Posterior vena cava (tissue), 2 donors: ENCODE measurements at places on chromosomes 2 and 18. TPM values are rescaled to one million over a fixed set of nuclear protein-coding genes. Genes with fewer than 3 reads are reported as not detected.

- DNase-seq = no peak
Measured at GRCh38 chr2:130183512-130184373, 1.7 kb downstream of the MZT2B start.

DNA sequence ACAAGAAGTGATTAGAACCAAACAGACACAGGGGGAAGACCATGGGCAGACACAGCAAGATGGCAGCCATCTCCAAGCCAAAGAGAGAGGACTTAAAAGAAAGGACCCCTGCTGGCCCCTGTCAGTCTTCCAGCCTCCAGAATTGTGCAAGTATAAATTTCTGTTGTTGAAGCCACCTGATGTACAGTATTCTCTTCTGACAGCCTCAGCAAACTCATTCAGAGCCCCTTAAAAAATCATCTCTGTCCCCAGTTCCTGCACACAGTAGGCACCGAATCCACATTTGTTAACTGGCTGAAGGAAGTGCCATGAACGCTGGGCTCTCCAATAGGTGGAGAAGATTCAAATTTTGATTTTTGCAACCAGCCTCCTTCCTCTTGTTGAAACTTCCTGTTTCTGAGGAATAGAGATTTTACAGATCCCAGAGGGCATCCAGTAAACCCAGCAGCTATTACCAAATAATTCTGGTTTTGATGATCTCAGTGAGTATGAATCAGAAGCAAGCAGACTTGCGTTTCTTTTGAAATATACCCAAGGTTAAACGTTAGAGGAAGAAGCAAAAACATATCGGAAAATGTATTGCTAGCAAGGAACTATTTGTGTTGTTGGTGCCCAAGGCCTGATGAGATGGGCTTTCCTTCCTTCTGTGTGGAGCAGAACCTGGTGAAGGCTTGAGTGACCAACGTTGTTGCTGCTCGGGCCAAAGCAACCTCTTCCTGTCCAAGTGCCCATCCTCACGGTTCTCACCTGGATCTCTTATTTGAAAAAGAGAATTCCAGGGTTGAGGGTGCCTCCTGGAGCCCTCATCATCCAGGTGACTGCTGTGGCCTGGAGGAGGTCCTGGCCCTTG is 47.7 kb upstream of the PLB1 start:
- no peak for DNase-seq

- peak; percentile 80 for DNase-seq
Measured at GRCh38 chr2:39737661-39738060, 41.4 kb downstream of the THUMPD2 start.

- no peak for DNase-seq
Measured at GRCh38 chr2:50820176-50820575, 211.8 kb downstream of the NRXN1 start.

- no peak for DNase-seq
Measured at GRCh38 chr2:54176577-54176976, 61.2 kb downstream of the ACYP2 start.

The C2orf78 gene
- total RNA-seq = not detected

GRCh38 chr18:53486296-53486695 is 738.2 kb downstream of the MBD2 start:
- DNase-seq = no peak

DNA sequence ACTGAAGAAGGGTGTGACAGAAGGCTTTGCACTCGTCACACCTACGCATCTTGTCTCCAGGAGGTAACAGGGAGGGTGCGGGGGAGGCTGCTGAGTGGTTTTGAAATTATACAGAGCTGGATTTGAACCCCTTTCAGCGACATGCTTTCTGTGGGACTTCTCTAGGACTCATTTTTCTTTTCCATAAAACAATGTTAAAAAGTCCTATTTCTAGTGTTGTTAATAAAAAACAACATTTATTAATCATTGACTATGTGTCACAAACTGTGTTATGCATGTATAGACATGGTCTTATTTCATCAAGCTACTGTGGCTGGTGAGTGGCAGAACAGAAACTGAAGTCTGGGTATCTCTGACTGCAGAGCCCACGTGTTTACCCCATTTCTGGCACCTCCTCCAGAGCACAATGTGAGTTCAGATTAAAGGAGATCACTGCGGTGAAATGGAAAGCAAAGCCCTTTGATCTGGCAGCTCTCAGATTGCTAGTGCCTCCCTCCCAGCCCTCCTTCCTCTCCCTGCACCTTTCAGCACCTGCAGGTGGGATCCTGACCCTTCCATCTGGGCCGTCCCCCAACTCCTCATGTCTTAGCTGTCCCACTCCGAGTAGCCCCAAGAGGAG is 315.5 kb upstream of the MYT1L start:
- no peak for DNase-seq

The TMEM163 gene
- total RNA-seq = 0.19 TPM

The ZNF521 gene
- total RNA-seq = 29.0 TPM

The ROCK1 gene
- total RNA-seq = 143 TPM

The FANCL gene
- 17.9 TPM for total RNA-seq

GRCh38 chr2:32960238-32960637 is 13.5 kb downstream of the LTBP1 start:
- DNase-seq = no peak

- DNase-seq = no peak
Measured at GRCh38 chr2:74130211-74130995, 17.3 kb downstream of the BOLA3 start.

- DNase-seq = peak; percentile 50
Measured at GRCh38 chr2:25383806-25384205, 42.1 kb upstream of the DNMT3A start.

DNA sequence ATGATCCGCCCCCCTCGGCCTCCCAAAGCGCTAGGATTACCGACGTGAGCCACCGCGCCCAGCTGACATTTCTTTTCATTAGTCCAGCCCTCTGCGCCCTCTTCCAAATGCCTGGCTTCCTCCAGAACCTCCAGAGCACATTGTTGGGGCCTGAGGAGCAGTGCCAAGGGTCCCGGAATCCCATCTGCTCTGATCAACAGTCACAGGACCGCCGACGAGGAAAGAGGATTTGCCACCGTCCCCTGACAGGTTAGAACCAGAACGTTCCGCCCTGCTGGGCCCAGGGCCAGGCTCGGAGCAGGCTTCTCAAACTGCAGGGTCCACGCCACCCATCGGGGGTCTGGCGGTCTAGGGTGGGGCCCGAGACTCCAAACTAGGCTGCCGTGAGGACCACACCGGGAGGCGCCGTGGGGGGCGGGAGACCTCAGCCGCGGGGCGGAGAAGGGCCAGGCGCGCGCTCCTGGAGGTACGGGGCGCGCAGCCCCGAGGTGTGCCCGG is 36.9 kb upstream of the ITM2C start:
- DNase-seq = peak; percentile 81

DNA sequence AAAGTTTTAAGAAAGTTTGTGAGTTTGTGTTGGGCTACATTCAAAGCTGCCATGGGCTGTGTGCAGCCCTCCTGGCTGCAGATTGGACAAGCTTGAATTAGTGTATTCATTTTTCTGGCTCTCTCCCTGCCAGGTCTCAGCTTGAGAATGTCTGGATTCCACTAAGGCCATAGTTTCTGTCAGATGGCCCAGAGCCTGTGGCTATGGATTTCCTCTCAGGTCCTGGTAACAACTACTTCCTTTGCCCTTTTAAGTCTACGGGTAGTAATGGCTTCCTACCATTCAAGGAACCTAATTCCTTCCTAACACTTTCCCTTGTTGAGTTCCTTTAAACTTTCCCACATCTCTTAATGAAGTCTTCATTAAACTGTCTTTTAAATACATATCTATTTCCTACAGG is 24.3 kb upstream of the PSMD14 start:
- DNase-seq = no peak

DNA sequence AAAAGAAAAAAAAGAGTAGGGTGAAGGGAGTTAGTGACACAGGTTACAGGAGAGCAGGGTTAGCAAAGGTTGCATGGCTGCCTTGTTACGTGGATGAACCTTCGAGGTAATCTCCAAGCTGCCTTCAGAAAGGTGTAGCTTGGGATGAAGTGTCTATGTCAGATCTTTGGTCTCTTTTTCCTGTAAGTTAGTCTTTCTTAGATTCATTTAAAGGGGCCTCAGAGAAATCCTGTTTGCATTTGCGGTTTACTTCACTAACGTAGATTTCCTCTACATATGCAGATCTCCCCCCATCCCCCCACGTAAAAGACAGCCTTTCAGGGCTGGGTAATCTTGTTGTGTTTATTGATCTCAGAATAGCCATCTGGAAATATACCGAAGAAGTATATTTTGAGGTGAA is 83.7 kb downstream of the MTA3 start:
- no peak for DNase-seq

The BMP10 gene
- total RNA-seq = not detected

The SPDYA gene
- total RNA-seq = 0.86 TPM

DNA sequence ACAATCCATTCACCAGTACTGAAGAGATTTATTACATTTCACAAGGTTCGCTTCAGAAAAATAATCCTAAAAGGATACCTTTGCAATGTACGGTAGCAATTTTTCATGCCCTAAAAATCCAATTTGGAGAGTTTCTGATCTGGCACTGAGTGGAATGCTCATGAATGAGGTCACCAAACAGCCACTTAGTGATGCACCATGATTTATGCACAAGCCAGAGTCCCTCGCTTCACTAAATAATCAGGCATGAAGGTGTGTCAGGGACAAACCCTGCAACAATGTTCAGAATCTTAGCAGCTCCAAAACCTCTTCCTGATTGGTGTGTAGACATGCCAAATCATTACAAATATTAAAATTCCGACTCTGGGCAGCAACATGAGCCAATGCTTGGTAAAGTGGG is 221.1 kb downstream of the CNTNAP5 start:
- no peak for DNase-seq

- no peak for DNase-seq
Measured at GRCh38 chr18:35754464-35754863, 172.9 kb downstream of the GALNT1 start.

DNA sequence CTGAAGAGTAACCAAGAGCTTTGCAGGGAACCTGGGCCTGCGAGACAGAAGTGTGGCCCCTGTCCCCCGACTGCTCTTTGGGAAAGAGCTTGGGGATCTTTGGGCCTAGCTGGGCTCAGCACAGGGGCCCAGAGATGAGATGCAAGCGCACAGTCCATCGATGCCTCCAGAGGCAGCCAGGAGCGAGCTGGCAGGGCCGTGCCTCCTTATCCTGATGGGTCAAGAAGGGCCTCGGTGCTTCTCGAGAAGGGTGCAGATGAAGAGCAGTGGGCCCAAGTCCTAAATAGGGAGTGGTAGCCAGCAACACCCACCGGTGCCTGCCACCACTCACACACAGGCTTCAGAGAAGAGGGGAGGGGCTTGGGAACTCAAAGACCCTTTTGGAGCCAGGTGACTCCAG is 17.6 kb downstream of the KCNK3 start:
- DNase-seq = no peak

DNA sequence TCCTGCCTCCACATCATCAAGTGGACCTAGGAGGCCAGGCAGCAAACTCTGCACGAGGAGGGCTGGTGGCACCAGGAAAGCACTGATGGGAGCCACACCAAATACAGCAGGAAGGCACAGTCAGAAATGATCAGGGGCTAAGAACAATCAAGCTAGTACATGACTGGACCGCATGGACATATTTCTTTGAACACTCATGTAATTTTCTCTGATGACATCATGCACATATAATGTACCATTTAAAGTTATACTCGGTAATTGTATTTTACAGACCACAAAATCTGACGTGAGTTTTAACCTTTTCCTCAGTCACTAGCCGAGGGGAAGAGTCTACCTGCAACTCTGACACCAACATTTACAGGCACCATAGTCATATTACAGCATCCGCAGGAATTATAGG is 76.7 kb downstream of the XDH start:
- DNase-seq = no peak

The PEX13 gene
- total RNA-seq = 15.9 TPM

The GALNT5 gene
- total RNA-seq = 0.19 TPM

DNA sequence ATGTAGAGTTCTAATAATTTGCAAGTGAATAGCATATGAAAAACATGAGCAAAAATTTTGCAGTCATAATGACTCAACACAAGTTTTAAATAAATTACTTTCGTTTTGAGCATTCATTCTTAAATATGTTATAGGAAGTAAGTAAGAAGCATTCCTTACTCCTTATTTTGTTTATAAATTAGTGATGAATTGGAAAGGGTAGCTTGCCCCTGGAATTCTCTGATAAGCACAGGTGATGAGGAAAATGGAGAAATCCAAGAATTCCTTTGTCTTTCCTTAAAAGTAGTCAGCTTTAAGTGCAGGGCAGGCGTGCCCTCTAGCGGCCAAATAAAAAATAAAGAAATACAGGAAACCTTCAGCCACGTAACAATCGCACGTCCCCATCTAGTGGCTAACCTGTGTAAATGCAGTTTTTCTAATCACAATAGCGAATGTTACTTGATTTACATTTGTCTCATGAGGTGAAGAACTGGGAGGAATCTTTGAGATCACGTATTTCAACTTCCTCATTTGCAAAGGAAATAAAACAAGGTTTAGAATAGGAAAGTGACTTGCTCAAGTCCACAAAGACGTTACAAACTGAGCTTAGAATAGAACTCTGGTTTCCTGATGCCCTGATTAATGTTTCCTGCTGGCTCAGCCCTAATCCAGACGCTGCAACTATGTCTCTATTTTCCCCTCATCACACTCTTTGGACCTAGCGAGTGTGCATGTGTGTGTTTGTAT is 47.2 kb upstream of the ZNG1B start:
- DNase-seq = no peak

DNA sequence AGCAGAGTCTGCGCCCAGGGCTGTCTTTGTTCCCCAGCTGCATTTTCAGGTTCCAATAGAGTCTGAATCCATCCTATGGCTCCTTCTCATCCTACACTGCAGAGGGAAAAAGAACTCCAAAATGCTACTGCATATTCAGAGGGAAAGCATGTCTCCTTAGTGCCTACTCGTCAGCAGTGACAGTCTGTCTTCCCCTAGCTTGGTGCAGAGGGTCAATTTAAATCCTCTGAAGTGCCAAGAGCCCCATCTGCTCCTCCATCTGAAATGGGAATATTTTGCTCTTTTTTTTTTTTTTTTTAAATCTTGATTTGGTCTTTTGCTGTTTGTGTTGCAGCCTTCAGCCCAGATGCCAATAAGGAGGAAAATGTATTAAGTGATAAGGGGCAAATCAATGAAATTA is 199.3 kb downstream of the RNF144A start:
- no peak for DNase-seq

The TEX44 gene
- total RNA-seq = not detected

The UGT1A5 gene
- total RNA-seq = not detected

The DUSP2 gene
- 3.8 TPM for total RNA-seq

The PLCL1 gene
- 7.5 TPM for total RNA-seq

DNA sequence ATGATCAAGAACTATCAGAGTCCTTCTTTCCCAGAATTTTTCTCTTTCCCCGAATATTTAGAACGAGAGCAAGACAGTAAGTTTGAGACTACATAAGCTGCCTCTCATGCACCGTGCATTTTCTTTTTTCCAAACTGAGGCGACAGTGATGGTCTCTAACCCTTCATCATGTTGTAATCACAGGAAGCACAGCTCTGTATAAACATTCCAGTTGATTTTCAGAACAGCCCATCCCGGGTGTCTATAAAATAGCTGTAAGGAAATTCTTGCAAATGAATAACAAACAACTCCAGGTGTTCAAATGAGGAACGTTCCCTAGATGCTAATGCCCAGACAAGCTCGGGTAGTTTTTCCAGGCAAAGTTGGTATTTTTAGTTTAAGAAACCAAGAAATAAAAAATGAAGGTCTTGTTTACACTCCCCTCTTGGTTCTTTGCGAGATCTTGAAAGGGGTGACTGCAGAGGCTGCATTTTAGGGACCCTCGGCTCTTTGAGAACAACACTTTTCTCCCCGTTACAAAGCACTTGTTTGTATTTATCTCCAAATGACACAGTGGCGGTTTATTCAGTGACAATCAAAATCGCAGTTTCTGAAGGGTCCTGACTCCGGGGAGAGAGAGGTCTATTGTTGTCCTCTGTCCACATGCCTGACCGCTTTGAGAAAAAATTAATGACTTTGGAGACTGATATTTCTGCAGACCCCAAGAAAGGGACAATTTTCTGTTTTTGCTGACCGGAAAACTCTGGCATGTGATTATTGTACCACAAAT is 101.1 kb upstream of the NCK2 start:
- no peak for DNase-seq

GRCh38 chr18:32450026-32450691 is 20.5 kb downstream of the GAREM1 start:
- DNase-seq = no peak
